Stimulated activated CD8-positive, alpha-beta memory T cell treated with anti-CD3 and anti-CD28 coated beads, Interleukin-7, amount 100 ng/mL, for 4 hours (primary cell): ENCODE measurements at places on chromosomes 3 and 15.

- DNase-seq = no peak
Measured at GRCh38 chr3:117298273-117298672, 588.7 kb downstream of the TUSC7 start.

DNA sequence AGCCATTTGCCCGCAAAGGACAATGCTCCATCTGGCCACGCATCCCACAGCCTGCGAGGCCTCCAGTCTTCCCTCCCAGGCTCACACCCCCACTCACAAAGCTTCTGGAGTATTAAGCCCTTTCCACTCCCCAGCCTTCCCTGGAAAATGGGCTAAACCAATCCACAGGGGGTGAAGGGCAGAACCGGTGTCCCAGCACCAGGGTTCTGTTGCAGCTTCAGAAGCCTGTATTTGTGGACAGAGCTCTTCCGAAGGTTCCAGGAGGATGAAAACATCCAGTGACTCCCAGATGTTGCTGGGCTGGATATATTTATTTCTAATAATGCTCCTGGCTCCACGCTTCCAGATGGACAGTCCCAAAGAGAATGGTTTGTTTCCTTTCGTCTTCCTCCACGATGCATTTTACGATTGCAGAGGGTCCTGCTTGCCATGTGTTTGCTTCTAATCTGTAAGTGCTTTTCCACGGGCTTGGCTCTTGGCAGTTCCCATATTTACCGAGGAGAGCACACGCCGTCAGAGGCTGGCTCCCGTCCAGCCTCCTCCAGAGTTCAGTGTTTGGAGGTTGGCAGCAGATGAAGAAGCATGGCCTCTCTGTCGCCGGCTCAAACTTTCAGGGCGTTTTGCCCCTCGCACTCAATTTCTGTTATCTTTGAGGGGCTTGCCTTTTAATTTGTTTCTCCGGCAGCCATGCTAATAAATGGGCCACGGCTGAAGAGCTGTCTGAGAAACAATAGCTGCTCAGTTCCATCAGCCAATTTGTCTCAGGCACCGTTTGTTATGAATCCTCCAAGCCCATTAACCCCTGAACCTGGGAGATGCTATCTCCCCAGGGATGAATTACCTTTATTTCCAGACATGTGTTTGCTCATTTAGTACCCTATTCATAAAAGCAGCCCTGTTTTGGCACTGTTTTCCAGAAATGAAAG lies 367.9 kb upstream of the PROK2 start:
- no peak for DNase-seq

DNA sequence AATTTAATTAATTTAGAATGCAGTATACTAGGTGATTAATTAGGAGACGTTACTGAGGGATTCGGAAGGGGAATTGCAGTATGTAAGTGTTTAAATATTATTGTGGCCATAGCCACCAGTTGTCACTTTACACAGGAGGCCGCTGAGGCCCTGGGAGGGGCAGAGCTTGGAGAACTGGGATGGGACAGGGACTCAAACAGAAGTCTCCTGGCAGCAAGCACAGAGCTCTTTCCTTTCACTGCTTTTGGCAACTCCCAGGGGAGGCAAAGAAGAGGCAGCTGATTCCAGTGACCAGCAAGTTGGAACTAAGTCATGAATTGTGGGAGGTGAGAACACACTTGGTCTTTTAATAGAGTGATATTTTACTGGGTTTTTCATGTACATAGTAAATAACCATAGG lies 248.6 kb downstream of the RPLP1 start:
- DNase-seq = no peak

GRCh38 chr3:68378631-68379030 lies 553.7 kb downstream of the TAFA4 start:
- DNase-seq = no peak

DNA sequence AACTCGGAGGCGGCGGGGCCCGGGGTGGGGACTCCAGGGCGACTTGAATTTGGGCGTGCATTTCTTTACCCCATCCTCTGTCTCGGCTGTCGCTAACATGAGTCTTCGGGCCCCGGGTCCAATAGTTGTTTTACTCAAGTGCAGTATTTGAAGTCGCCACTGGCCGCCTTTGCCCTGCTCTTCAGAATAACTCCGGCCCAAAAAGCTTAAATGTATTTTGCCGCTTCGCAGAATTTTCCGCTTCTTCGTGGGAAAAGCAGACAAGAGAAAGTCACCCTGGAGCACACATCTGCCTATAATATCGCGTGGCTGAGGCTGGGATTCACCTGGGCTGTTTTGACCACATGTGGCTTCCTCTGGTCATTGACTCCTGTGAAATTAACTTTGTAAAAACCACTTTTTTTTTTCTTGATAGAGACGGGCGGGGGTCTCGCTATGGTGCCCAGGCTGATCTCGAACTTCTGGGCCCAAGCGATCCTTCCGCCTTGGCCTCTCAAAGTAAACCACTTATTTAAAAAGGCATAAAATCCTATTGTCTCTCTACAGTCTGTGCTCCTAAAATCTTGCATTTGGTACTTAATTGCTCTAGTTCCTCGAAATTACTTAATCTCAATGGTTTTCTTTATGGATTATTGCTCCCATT lies 676 bp downstream of the CNOT10 start:
- DNase-seq = no peak

DNA sequence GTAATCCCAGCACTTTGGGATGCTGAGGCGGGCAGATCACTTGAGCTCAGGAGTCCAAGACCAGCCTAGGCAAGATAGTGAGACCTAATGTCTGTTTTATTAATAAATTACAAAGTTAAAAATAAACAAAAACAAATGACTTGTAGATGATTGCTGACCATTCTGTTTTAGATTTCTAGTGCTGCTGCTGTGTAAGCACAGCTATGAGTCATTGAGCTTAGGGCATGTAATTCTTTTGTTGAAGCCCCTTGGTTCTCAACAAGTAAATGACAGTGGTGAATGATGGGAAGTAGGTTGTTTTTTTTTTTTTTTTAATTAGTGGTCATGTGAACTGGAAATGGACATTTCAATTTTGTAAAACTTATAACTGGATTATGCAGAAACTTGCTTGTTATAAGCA lies 63.3 kb downstream of the LEO1 start:
- DNase-seq = no peak

DNA sequence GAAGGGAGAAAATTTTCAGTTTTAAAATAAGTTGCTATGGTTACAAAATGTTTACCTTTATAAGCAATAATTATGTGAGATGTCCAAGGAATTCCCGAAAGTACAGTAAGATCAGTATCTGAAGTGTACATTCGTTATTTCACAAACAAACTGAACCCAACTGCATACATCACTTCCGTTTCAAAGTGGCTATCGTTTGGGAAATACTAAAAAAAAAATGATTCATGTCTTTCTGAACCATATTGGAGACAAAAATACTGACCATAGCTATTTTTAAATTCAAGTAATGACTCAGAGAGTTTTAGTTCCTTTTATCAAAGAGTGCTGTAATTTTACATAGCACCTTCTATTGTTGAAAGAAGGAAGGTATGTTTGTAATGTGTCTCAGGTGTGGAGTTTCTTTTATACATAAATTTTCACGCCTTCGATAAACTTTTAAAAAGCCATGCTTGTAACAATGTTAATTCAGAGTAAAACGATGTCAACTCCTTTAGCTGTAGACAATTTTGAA lies 8.0 kb upstream of the ANKRD28 start:
- DNase-seq = no peak

DNA sequence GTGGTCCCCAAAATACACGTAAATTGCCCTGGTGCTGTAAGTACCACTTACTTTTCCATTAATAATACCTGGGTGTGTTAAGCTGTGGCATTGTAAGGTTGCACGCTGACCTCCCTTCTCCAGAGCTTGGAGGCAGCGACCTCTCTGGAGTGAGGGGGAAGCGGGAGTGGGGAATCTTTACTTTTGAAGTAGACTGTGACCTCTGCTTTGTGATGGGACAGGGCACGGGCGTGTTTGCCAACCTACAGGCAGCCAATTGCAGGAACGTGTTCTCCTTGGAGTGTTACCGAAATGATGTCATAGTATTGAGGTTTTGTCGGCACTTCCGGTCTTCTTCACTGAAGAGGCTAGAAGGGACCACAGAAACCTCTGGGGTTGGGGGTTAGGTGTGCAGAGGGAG lies 227.3 kb upstream of the C2CD4B start:
- DNase-seq = no peak

DNA sequence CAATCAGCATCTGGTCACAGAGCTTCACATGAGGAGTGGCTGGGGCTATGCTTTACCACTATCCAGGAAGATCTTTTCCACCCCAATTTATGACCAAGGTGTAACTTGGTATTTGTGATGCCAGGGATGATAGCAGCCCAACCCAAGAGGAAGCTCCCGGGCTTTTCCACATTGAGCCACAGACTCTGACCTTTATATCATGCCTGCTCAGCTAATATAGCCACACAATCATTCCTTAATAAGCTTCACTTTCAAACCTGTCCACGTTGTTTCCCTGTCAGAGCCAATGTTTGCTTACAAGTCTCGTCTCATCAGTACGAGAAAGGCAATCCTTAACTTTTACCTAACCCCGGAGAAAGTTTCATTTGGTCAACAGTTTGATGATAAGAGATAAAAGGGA lies 330.9 kb downstream of the SHQ1 start:
- no peak for DNase-seq

GRCh38 chr3:190224863-190225692 lies 97.2 kb downstream of the CLDN1 start:
- DNase-seq = no peak

DNA sequence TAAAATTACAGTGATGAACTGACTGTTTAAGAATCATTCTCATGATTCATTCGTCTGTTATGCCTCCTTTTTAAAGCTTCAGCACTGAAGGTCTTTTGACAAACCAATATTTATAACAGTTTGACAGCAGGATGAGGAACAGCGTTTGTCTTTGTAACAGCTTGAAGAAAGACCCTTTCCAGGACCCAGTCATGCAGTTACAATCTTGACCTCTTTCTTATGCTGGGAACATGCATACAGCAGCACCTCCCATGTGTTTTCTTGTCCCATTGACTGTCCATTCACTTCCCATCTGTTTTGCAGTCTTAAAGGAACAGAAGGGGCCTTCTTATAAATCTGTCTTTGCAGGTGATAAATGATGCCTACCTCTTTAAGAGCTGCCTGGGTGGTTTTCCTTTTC lies 87.2 kb downstream of the OPA1 start:
- DNase-seq = no peak

DNA sequence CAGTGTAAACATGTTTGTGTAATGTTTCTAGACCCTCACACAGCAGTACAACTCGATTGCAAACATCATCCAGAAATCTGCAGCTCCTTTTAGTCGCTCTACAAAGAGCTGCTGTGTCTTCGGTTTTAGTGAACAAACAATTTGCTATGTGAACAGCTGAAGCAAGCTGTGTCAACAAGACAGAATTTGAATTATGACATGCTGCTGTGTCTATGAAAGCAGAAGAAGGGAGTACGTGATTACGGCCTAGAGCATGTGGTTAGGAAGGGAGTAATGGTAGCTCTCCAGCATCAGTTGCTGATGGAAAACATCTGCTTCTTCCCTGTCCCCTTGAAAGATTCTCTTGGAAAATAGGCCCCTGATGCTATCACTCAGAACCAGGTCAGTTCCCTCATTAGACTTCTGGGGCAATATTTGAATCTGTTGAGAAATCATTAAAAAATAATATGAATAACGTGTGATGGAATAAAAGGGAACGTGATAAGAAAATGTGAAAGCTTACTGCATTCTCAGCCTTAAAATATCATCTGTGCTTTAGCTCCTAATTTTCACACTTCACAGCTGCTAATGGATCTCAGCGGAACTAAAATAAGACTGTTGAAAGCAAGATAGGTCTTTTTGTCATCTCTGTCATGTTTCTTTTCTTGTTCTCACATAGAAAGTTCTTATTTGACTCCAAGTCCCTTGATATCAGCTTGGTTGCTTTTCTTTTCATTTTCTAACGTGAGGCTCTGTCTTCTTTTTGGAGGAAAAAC lies 891.5 kb downstream of the ROBO2 start:
- DNase-seq = no peak

GRCh38 chr3:11400213-11400612 lies 128.0 kb downstream of the ATG7 start:
- DNase-seq = no peak

DNA sequence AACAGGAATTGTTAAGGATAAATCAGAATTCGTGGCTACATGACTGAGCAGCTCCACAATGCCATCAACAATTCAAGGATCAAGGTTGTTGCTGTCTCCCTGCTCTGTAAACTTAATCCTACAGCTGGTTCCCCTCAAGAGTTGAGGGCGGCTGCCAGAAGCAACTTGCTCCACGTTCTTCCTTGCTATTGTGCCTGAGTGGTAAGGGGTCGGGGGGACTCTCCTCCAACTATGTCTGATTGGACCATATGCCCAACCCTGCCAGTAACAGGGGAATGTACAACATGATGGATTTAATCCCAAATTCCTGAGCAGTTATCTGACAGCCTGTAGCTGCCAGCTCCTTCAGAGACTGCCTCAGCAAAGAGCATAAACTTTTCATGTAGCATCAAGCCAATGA lies 37.9 kb upstream of the MECOM start:
- no peak for DNase-seq

DNA sequence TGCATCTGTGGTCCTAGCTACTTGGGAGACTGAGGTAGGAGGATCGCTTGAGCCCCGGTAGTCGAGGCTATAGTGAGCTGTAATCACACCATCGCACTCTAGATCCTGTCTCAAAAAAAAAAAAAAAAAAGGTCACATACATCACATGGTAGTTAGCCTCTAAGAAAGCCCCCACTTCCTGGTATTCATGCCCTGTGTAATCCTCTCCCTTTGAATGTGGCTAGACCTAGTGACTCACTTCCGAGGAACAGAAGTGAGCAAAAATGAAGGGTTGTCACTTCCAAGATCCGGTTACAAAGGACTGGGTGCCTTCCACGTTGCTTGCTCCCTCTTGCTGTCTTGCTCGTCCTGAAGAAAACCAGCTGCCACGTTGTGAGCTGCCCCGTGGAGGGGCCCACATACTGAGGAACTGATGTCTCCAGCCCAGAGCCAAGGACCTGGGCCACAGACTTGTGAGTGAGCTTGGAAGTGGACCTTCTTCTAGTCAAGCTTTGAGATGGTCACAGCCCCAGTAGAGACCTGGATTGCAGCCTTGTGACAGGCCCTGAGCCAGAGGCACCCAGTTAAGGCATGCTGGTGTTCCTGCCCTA lies 12.6 kb upstream of the LCTL start:
- no peak for DNase-seq

- no peak for DNase-seq
Measured at GRCh38 chr15:35279811-35280210, 194.7 kb upstream of the NANOGP8 start.

GRCh38 chr3:65020281-65021160 lies 332.7 kb upstream of the ADAMTS9 start:
- no peak for DNase-seq

GRCh38 chr3:33895658-33896057 lies 97.2 kb downstream of the PDCD6IP start:
- DNase-seq = no peak

GRCh38 chr15:61318802-61319525 lies 89.9 kb upstream of the RORA start:
- no peak for DNase-seq

GRCh38 chr3:160129459-160130061 lies 95.7 kb upstream of the C3orf80 start:
- no peak for DNase-seq

- DNase-seq = no peak
Measured at GRCh38 chr3:195808741-195809290, 2.9 kb downstream of the MUC4 start.

DNA sequence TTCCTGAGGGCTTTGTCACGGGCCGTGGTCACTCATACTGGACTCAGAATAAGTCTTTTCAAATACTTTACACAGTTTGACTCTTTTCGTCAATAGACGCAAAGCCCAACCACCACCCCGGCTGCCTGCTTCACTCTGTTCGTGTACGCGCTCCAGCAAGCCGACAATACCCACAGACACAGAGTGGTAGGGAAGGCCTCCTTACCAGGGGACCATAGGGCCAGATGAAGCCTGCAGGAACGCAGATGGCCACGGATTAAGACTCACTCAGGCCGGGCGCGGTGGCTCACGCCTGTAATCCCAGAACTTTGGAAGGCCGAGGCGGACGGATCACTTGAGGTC lies 29.7 kb downstream of the EFCAB12 start:
- DNase-seq = no peak
